DMS 273 treated with DMSO at 0.1 percent for 48 hours (cell line): ENCODE measurements at places on chromosomes 13 and 19.

DNA sequence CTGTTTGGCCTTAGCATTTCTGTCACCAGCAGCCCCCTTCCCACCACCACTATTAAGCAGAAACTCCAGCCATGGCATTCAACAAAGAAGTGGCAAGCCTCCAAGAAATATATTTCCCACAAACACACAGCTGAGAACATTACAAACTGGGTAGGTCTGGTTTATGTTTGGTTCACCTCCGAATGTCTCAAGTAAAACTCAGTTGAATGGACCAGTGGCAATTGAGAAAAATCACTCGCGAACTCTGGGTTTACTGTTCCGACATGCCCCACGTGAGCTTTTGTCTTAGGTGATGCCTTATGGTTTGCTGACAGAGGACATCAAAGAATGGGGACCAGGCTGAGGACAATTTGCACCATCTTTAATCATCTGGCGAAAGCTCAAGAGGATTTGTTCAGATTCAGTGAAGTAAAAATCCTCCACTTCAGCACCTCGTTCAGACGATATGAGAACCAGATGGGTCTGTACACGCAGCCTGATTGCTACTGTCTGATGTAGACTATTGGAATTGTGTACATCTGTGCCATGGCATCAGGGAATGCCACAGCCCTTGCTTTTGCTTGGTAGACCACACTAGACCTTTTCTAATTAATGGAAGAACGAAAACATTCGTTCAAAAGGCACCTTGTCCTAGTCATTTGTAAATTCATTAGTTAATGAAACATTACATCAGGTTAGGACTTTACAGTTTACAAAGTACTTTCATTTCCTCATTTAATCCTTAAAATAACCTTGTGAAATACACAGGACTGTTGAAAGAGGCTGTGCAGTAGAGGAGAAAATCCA is 59.4 kb downstream of the SLC10A2 start:
- DNase-seq = no peak

DNA sequence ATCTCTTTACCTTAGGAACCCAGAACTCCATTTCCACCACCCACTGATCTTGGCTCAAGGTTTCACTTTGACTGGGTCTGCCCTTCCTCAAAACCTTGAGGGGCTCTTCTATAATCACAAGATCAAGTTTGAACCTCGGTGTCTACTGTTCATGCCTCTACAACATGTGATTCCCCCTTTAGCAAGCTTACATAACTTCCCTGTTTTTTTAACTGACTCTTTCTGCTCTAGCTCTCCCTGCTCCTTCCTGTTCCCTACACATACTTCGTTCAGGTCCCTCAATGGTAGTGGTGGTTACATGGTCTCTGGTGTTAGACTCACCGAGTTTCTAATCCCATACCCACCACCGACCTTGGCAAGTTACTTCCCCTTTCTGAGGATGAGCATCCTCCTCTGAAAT is 26.7 kb downstream of the CEACAM8 start:
- no peak for DNase-seq

DNA sequence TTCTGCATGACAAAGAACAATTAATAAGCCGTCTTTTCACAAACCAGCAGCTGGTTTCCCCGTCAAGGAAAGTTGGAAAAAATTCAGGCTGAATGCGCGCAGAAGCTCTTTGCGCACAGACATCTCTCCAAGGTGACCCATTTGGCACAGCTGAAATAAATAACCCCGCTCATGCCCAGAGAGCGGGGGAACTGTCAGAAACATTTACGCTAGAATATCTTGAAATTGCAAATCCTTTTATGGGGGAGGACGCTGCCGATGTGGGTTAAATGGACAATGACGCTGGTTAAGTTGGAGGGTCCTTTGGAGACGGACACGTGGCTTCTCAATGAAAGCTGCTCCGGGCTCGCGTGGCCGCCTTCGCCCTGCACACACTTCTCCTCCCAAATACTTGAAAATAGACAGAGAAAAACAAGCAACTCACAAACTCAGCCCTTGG is 30.6 kb downstream of the GSX1 start:
- no peak for DNase-seq

DNA sequence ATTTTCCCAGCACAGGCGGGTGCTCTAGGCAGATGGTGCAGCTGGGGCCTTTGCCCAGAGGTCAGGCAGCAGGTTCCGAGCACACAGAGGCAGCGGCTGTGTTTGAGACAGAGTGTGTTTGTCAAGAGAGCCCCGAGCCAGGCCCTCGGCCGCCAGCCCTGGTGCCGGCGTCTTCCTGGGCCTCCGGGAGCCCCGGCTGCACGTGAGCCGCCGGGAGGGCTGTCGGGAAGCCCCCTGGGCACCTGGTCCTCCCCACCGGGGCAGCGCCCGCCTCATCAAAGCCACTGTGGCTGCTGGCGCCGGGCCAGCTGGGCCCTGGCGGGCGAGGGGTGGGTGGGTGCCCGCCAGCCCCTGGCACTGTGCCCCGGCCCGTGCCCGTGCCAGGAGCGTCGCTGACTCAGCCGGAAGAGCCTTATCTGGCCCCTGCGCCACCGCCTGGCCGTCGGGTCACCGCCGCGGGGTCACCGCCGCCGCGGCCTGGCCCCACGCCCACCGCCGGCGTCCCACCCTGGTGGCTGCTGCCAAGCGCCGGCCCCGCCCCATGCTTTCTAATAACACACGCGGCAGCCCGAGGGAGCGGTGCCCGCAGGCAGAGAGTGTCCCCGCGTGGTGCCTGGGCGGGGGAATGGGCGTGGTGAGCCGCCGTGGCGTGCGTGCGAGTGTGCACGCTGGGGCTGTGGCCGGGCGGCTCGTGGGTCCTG is 14.9 kb downstream of the ARID3A start:
- peak; percentile 82 for DNase-seq
